ENCODE measurements at places on chromosomes 7 and 10. TPM values are rescaled to one million over a fixed set of nuclear protein-coding genes. Genes with fewer than 3 reads are reported as not detected.

GRCh38 chr10:5628451-5629302 is 37.7 kb downstream of the ASB13 start:
- DNase-seq = no peak

GRCh38 chr7:82542665-82543064 is 99.1 kb upstream of the CACNA2D1 start:
- DNase-seq = no peak

DNA sequence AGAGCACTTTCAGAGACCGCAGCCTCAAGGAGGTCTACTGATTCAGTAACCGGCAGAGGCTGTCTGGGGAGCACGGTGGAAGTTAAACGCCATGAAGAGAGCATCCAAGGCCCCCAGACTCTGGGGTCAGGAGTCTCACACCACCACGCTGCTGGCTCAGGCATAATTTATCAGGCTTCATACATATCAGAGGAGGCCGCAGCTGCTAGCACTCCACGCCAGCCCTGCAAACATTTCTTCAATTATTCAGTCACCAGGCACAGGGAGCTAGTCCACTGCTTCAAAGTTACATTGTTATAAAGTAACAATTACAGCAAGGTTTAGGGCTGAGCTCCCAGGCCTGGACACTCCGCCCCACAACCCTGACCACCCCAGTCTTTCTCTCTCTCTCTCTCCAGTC is 97.8 kb downstream of the PAXIP1 start:
- DNase-seq = no peak

OR13A1 gene
- total RNA-seq = 1.4 TPM

- DNase-seq = no peak
Observed at GRCh38 chr7:42939457-42940240, 7.5 kb downstream of the MRPL32 start.

GRCh38 chr7:144632724-144633123 is 203.1 kb downstream of the TPK1 start:
- no peak for DNase-seq

DNA sequence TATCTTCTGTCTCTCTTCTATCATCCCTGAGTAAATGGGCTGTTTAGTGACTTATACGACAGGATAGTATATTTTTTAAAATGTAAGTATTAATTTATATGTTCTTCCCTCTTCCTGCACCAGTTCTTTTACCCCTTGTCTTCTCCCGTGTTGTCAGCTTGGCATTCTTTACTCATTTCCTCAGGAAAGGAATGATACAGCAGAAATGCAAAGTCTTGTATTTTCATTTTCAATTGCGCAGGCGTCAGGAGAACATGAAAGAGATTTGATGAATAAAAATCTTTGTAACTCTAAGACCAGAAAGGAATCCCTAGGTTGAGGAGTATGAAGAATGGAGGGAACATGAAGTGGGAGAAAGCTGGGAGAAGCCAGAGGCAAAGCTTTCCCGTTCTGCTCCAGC is 18.8 kb upstream of the VPS41 start:
- no peak for DNase-seq

- no peak for DNase-seq
Observed at GRCh38 chr7:115153769-115154477, 232.0 kb downstream of the MDFIC start.

Data from ureter (tissue), 1 donor.